GM23338 (cell line): ENCODE measurements at places on chromosomes 5 and 9.

DNA sequence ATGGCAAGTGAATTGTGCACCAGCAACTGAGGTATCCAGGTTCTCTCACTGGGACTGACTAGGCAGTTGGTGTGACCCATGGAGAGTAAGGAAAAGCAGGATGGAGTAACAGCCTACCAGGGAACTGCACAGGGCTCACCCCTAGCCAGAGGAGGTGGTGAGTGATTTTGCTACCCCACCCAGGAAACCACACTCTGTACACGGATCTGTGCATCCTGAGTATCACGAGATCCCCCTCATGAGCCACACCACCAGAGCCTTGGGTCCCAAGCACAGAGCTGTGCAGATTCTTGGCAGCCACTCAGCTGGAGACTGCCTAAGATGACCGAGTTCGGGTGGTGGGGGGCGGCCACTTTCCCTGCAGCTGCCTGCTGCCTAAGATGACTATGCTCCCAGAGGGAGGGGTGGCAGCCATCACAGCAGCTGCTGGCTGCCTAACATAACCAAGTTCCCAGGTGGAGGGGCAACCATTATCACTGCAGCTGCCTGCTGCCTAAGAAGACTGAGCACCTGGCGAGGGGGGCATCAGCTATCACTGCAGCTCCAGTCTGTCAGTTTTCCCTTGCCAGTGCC lies 48.4 kb upstream of the EFNA5 start:
- no peak for DNase-seq

DNA sequence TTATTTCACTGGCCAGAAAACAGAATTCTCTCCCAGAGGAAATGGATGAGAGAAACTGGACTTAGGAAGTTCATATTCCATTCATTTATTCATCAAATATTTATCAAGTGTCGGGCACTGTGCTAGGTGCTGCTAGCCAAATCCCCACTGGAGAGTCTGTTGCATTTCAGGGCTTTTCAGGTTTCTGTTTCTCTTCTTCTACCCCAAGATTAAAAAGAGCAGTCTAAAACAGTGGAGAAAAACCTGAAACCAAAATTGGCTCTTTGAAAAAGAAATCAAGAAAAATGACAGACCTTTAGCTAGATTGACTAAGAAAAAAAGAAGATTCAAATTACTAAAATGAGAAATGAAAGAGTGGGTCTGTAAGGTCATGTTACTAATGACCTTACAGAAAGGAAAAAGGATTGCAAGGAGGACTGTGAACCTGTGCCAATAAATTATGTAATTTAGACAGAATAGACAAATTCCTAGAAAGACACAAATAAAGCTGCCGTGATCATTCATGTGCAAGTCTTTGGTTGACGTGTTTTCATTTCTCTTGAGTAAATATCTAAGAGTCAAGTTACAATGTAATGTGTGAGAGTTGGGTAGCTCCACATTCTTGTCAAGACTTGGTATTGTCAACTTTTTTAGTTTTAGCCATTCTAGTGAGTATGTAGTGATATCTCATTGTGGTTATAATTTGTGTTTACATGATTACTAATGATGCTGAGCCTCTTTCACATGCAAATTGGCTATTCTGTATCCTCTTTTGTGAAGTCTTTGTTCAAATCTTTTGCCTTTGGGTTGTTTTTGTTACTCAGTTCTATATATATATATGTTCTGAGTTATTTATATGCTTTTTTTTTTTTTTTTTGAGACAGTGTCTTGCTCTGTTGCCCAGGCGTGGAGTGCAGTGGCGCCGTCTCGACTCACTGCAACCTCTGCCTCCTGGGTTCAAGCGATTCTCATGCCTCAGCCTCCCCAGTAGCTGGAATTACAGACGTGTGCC lies 23.7 kb downstream of the SNX30 start:
- no peak for DNase-seq

GRCh38 chr5:56737951-56738606 lies 77.3 kb upstream of the MAP3K1 start:
- DNase-seq = no peak

DNA sequence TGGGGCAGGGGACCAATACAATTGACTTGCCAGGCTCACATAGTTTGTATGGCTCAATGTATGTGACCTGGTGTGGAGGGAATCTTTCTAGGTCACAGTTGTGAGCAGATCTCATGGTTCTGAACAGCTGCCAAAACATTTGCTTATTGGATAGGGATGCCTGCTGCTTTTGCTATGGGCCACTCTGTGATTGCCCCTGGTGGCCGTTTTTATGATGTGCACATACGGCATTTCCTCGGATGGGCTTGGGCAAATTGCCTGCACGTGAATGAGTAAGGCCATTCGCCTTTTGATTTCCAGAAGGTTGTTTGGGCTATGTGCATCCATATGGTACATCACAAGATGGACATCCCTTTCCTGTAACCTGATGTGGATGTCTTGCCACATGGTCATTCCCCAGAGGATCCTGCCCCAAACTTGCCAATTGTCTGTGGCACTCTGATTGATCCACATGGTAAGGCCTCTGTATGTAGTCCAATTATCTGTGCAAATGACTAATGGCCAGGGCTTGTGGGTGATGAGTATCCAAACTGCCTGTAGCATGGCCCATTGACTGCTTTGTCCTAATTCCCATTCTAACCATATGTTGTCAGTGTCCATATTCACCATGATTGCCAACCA lies 10.7 kb upstream of the SLC22A4 start:
- DNase-seq = peak; percentile 70

DNA sequence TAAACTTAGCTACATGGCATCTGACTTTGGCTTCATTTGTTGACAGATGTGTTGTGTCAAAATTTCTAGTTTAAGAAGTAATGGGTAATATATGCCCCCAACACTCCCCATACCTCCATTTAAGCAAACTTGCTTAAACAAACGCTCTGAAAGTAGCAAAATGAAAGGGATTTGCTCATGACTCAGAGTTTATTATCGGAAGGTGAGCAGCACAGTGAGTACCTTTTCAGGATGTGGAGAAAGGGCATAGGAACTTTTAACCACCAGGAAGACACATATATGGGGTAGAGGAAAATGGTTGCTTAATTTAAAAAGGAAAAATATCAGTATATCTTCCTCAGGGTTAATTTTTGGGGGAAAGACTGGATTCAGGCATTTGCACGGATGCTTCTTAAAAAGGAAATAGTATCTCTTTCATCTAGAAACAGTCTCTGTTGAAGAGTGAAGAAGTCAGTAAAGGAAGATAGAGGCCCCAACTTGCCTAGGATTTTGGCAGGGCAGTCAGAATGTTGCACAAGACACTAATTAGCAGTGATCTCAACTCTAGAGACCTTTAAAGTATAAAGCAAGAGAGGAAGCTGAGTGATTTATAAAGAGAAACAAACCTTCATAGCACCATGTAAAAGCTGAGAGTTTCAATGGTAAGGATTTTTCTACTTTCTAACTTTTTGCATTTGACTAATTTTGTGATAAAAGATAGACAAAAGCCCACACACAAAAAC lies 155.1 kb downstream of the TRIO start:
- DNase-seq = no peak

GRCh38 chr5:28473531-28474107 lies 1435.2 kb upstream of the CDH9 start:
- peak; percentile 67 for DNase-seq

- no peak for DNase-seq
These were observed 117.6 kb downstream of the CARTPT start for GRCh38 chr5:71836559-71837112.

- no peak for DNase-seq
These were observed 384.2 kb upstream of the CDH10 start for GRCh38 chr5:25029004-25029403.

DNA sequence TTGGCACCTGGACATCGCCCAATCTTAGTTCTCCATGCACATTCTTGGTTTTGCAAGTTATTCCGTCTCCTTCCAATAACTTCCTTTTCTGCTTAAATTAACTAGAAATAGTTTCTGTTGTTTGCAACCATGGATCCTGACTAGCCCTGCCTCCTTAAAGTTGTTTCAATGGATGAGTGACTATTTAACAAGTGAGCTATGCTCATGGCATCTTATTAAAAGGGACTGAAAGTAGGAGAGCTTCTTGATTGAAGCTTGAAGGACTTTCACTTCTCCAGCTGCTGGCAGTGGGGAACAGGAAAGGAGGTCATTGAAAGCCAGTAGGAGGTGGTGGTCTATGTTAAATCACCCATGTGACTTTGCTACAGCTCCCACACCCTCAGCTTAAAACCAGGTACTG lies 466.8 kb downstream of the ARHGEF28 start:
- DNase-seq = no peak

DNA sequence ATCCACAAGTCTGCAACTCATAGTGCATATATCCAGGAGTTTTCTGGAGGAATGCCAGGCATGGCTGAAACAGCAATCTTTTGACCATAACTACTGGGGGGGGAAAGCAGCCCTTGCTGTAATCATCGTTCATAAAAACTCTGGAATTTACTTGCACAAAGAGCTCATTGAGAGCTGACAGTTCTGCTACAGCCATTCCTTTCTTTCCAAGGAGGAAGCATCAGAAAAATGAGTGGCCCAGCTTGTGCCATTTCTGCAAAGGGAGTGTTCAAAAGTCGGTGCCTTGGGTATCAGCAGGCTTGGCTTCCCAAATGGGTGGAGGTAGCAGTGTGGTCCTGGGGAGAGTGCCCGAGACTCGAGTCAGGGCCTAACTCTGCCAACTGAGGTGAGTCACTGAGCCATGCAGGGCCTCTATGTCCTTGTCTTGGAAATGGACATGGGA lies 101.5 kb downstream of the GCNT1 start:
- DNase-seq = no peak

- no peak for DNase-seq
These were observed 100.6 kb downstream of the CETN3 start for GRCh38 chr5:90308787-90309585.

- no peak for DNase-seq
These were observed 287.9 kb downstream of the AGTPBP1 start for GRCh38 chr9:85453850-85454249.

- peak; percentile 24 for DNase-seq
These were observed 19.0 kb downstream of the NACC2 start for GRCh38 chr9:136075881-136076678.

GRCh38 chr9:93304574-93305496 lies 120.9 kb downstream of the WNK2 start:
- peak; percentile 88 for DNase-seq

- DNase-seq = no peak
These were observed 964.3 kb upstream of the NUDT12 start for GRCh38 chr5:104526866-104527265.

- no peak for DNase-seq
These were observed 8.3 kb upstream of the ERGIC1 start for GRCh38 chr5:172825610-172826204.
